ENCODE measurements at places on chromosomes 3 and 15.

GRCh38 chr3:128270559-128271492, 117.5 kb downstream of the EEFSEC start:
- DNase-seq = no peak

- DNase-seq = no peak
These were observed 69.6 kb upstream of the ATP13A3 start for GRCh38 chr3:194556086-194557056.

- DNase-seq = no peak
These were observed 15.9 kb upstream of the ACTL6A start for GRCh38 chr3:179546814-179547241.

DNA sequence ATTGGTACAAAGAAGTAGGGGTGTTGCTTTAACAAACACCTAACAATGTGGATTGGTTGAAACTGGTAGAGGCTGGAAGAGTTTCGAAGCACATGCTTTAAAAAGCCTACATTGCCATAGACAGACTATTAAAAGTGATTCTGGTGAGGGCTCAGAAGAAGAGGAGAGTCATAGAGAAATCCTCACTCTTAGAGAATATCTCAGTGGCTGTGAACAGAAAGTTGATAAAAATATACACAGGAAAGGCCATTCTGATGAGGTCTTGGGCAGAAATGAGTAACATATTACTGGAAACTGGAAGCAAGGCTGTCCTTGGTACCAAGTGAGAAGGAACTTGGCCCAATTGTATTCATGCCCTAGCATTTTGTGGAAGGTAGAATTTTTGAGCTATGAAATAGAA, 173.7 kb upstream of the CRBN start:
- no peak for DNase-seq

- peak; percentile 87 for DNase-seq
These were observed 26.4 kb upstream of the ATP8B4 start for GRCh38 chr15:50145451-50145872.

DNA sequence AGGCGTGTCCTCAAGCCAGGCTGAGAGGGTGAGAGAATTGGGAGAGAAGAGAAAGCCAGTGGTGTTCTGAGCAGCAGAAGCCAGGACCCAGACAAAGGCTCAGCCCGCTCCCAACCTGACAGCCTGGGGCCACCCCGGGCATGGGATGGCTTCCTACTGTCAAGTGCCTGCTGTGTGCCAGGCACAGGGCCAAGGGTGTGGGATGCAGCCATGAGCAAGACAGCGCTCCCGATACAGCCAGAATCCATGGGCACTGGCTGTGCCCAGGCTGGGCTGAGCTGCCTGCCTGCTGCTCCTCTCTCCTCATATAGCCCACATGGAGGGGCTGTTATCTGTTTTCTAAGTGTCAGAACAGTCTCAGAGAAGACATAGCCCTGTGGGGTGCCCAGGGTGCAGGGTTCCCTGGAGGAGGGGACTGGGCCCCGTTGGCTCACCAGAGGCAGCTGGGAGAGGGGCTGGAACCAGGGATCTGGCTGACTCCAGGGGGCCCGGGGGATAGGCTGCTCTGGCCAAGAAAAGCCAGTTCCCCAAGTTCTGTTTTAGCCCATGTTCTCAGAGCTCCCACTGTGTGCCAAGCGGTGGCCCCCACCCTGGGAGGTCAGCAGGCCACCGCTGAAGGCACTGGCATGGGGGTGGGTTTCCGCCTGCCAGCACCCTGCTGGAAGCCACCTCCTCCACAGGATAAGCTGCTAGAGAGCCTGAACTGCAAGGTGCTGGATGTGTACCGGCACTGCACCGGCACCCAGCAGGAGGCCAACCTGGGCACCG, 39.0 kb downstream of the CFAP100 start:
- no peak for DNase-seq

DNA sequence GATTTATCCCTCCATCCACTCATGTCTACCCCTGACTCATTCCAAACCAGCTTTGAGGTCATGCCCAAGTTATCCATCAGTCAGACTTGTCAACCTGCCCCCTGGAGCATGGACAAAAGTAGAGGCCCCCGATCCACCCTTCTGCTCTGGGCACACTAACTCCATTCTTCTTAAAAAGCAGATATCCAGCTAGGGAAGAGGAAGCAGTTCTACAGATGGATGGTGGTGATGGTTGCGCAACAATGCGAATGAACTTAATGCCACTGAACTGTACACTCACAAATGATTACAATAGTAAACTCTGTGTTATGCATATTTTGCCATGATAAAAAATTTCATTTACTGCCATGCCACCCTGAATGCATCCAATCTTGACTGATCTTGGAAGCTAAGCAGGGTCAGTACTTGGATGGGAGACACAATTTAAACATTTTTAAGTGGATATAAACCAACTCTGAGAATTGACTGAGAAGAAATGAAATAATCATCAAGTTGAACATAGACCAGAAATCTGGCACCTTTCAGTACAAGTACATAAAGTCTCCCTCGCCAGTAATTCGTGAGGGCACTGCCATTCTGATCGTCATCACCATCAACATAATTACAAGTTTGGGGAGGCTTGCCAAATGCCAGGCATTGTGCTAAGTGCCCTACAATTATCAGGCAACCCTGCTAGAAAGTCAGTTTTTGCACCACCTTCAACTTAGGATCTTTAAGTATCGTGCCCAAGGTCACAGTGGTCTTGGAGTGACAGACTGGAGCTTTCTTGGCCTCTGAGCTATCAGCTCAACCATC, 124.8 kb downstream of the ATP10A start:
- no peak for DNase-seq

GRCh38 chr15:45795440-45796069, 160.7 kb downstream of the SQOR start:
- peak; percentile 55 for DNase-seq

DNA sequence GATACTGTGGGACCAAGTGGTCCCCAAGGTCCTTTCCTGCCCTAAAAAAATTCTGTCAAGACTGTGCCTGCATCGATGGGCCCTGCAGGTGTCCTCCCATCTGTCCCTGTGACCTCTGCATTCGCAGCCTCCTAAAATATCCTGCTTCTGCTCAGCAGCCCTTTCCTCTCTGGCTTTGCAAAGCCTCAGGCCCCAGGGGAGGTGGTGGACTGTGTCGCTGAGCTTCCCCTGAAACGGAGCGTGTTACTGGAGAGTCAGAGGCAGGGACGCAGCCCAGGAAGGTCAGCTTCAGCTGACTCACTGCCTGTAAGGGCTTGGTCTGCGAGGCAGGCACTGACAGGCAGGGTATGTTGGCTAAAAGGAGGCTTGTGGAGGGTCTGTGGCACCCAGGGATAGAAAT, 110.0 kb downstream of the RAB11A start:
- DNase-seq = no peak

- DNase-seq = no peak
These were observed 66.1 kb upstream of the MEIS2 start for GRCh38 chr15:37166402-37166801.

- no peak for DNase-seq
These were observed 407.3 kb downstream of the NAALADL2 start for GRCh38 chr3:175266478-175266877.

DNA sequence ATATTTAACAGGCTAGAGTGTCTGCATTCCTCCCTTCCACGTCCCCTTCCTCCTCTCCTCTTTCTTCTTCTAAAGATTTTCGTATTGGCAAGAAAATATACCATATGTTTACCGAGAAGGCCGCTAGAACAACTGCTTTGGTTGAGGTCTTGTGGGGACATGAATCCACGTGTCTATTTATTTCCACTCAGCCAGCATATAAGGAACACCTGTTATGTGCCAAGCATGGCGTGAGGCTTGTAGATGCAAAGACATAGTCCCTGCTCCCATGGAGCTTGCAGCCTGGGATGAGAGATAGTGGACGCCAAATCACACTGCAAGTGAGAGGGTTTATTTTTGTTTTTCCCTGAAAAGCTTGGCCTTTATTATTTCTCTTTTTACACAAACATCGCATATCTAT, 57.1 kb downstream of the SLC7A14 start:
- DNase-seq = no peak

DNA sequence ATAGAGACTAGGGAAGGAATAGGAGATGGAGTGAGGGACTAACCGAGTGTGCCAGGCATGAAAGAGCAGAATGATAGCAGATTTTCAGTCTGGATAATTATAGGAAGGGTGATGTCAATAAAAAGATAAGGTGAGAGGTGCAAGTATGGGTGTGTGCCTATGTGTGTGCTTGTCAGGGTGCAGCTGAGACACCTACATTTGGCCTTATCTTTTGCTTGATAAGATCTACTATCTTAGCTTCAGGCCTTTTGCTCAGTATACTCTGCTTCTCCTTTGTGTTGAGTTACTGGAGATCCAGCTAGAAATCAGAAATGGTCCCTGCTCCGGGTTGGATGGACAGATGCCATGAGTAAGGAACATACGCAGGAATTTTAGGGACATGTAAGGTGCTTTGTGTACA, 17.4 kb downstream of the ARL14 start:
- no peak for DNase-seq

- no peak for DNase-seq
These were observed 11.1 kb downstream of the MAP6D1 start for GRCh38 chr3:183814240-183814639.

- no peak for DNase-seq
These were observed 2.1 kb downstream of the USP50 start for GRCh38 chr15:50544368-50544767.

DNA sequence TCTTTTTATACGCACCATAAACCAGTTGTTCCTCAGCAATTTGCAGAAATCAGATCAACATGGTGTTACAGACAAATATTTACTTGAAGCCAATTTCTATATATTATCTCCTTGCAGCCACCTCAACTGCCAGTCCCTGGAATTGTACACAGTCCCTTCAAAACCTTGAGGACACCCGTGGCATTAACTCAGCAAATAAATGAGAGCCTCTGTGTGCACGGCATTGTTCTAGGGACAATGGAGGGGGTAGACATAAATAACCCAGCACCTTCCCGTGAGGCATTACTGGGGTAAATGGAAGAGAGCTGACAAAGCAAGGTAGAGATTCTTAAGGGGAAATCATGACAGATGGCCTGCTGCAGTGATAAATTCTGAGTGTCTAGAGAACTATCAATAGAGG, 12.5 kb downstream of the TM2D3 start:
- DNase-seq = no peak

GRCh38 chr3:40387001-40387894, at the start of gene ENTPD3:
TSS of gene ENTPD3 (plus strand) at chr3:40387184. CDS start at chr3:40388058, 874 bp downstream.
- DNase-seq = no peak

DNA sequence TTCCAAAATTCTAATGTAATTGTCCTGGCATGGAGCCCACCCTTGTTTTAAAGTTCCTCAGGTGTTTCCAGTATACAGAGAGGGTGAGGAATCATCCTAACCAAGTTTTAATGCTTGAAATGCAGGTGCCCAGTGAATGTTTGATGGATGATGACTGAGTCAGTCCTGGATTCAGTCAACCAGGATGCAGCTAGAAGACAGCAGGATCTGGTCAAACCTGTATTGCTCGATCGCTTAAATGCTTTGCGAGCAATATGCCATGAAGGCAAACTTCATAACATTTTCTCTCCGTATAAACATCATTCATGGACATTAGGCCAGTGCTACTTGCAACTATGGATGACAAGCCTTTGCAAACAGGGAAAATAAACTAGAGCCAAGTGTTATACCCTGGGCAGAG, 591.2 kb downstream of the RSL24D1 start:
- DNase-seq = no peak

DNA sequence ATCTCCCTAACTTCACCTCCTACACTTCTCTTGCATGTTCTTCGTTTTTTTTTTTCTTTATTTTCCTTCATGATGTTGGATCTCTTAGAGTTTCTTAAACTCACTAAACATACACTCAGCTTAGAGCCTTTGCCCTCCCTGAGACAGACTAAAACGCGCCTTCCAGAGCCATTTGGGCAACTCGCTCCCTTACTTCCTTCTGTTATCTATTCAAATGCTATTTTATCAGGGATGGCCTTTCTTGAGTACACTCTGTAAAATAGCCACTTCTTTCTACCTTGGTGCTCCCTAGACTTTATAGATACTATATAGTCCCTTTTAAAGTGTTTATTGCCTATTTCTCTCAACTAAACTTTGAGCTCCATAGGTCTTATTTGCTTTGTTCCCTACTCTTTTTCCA, 598.2 kb upstream of the NECTIN3 start:
- DNase-seq = no peak

DNA sequence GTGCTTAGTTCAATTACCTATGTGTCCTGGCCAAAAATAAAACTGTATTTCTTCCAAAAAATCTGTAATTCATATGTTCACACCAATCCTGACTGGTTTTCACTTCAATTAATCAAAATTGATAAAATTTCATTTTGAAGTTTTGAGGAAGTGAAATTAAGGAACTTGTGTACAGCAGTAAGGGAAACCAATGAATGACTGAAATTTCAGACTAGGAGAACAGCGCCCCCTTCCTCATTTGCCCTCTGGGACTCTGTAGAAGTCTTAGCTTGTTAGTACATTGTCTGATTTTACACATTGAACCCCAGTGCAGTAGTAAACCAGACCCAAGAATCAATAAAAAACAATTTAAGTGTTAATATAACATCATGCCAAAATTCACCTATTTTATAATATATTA, 495.3 kb upstream of the AGTR1 start:
- no peak for DNase-seq

- no peak for DNase-seq
These were observed 117.9 kb upstream of the PHLDB2 start for GRCh38 chr3:111741181-111741580.

DNA sequence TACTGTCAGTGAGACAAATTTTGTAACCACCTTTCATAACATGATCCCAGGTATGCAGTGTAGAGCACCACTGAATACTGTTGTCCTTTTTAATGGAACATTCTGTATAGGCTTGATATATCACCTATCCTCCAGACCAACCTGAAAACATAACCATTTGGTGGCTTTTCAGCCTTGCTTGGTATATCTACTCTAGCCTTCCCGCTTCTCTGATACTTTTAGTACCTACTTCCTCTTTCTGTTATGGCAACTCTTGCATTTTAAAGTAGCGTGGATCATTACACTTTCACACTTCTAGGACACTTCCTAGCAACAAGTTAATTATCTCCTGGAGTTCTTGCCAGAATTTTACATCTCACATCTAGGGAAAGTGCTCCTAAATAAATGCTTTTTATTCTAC, 226.6 kb upstream of the ROBO1 start:
- DNase-seq = no peak

- DNase-seq = no peak
These were observed 4.9 kb downstream of the USP3 start for GRCh38 chr15:63509056-63509954.

DNA sequence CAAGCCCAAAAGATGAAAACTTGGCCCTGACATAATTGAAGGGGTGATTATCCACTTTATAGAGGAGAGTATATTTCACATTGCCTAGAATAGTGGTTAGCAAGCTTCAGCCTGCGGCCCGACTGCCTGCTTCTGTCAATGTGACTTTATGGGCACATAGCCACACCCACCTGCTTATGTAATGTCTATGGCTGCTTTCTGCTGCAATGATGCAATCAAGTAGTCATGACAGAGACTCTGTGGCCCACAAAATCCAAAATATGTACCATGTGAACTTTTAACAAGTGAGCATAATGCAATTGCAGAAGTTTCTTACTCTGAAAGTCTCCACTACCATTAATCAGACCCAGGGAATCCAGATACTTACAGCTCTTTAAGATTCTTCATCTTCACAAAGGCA, 103.1 kb downstream of the LRIG1 start:
- peak; percentile 13 for DNase-seq
